ENCODE measurements at places on chromosomes 11 and 22. TPM values are rescaled to one million over a fixed set of nuclear protein-coding genes. Genes with fewer than 3 reads are reported as not detected.
A peak's percentile ranks its signal among the peaks of the same experiment; 100 is the strongest.

SSTR3 gene
- total RNA-seq, result not detected

DNA sequence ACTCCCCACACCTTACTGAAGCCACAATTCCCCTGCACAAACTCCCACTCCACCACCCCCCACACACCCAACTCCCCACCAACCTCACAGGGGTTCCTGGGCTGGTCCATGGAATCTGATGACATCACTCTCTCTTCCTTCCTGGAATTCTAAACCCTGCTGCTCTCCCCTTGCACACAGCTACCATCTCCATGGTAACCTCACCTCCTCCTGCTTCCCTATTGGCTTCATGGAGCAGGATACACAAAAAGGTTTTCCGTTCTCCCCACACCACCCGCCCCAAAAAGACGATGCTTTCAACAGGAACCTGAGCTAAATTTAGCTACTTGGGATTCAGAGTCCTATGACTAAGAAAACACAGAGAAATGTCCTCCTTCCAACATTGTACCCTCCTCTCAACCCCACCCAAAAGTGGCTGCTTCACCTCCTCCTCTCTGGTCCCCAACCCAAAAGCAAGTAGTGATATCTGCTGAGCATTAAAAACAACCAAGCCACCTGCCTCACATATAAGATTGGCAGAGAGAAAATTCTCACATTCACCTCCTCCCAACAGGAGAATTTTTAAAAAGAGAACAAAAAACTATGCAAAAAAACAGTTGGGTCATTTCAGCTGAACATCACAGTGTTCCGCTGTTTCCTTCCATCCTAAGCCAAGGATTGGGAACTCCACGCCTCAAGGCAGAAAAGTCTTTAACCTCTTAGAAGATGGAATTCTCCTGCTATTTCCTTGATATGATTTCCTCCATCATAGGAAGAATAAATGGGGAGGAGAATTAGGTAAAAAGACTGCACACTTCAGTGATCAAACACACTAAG, 66.9 kb downstream of the RBFOX2 start:
- DNase-seq, result peak; percentile 80

ABCG4 gene
- total RNA-seq, result under 0.01 TPM

RFPL1 gene
- total RNA-seq, result not detected

- DNase-seq, result peak; percentile 87
Measured at GRCh38 chr11:14380947-14381561, 22.1 kb upstream of the RRAS2 start.

- no peak for DNase-seq
Measured at GRCh38 chr22:37353839-37354238, 71.5 kb downstream of the CYTH4 start.

DNA sequence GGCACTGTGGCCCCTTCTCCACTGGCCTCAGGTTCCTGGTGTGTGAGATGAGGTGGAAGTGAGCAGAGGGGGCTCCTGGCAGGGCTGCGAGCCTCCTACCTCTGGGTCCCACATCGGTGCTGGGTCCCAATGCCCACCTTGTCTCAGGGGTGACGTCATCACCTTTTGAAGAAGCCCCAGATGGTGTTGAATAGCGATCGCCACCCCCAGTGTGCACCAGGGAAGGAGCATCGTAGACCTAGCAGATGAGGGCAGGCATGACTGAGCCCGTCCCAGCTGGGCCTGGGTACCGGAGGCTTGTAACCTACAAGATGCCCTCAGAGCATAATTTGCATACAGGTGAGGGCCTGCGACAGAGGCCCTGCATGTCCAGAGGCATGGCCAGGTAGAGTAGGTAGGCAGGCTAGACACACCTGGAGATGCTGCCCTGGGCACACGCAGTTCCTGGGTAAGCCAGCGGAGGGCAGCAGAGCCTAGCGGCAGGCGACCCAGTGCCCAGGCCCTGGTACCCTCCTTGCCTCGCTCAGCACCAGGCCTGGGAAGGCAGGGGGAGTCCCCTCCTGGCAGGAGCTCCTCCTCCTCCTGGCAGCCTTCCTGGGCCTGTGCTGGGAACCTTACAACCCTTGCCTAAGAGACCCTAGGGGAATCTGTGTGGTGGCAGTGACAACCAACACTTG, 52.5 kb downstream of the TPCN2 start:
- DNase-seq, result peak; percentile 83

GRCh38 chr22:20111689-20112622, 3.9 kb upstream of the RANBP1 start:
- no peak for DNase-seq
